T-helper 2 cell (primary cell): ENCODE measurements at places on chromosomes 2 and 18.

DNA sequence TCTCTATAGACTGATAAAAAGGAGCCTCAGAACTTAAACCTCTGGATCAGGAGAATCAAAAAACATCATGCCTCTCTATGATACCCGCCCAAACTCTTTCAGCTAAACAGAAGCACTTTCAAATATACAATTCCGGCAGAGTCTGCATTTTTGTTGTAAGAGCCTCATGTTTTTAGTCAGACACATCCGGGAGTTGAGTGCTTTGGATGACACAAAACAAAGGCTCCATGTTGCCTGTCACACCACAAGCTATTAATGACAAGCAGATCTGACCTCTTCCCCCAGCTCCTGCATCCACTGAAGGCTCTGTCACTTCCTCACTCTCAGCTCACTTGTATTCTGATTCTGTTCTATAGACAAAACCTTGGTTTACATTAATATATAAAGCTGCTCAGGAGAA, 33.2 kb downstream of the SLC38A11 start:
- no peak for DNase-seq

- DNase-seq = no peak
Measured at GRCh38 chr2:133200684-133201421, 367.4 kb downstream of the NCKAP5 start.

DNA sequence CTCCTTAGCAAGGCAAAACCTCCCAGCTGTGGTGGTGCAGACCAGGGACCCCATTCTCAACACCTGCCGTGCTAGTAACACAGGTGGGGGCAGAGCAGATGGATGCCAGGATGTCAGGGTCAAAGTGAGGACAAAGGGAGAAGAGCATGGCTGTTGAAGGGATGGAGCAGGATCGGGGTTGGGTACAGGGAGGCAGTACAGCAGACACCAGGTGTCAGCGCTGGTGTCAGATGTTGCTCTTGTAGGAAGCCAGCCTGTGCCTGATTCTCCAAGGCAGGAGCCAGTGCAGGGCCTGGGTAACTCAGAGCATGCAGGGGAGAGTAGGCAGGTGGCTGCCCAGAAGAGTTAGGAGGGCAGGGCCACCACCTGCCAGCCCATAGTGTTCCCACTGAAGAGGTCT, 222.1 kb upstream of the SPRED2 start:
- no peak for DNase-seq

DNA sequence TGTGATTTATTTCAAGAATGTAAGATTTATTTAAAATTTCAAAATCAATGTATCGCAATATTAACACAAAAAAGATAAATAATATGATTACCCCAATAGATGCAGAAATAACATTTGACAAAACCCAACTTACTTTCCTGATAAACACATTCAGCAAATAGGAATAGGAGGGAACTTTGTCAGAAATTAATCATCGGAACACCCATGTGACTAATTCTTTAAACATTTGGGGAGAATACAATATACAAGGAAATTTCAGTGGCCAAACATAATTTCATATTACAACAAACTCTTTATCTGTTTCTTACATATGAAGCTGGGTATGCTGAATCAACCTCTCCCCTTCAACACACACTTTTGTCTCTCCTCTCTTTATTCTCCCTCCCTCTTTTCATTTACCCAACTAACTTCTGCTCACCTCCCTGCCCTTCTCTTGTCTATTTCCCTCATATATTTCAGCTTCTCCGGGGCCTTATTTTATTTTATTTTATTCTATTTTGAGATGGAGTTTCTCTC, 309.6 kb upstream of the CNTNAP5 start:
- DNase-seq = no peak

DNA sequence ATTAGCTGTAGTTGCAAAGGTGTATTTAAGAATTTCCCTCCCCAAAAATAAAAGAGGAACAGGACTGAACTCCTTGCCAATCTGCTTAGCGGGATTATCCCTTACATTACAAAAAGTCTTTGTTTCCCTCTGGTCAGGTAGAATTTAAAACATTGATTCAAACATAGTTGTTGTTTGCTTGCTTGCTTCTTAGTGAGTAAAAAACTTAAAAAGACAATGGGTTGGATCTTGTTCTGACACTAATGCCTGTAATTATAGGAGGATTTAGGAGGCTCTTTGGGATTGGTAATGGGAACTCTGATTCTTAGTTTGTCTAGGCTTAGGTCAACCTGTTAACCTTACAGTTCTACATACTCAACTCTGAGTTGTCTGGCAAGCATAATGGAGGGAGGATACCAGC, 3.7 kb upstream of the CEBPZOS start:
- no peak for DNase-seq

DNA sequence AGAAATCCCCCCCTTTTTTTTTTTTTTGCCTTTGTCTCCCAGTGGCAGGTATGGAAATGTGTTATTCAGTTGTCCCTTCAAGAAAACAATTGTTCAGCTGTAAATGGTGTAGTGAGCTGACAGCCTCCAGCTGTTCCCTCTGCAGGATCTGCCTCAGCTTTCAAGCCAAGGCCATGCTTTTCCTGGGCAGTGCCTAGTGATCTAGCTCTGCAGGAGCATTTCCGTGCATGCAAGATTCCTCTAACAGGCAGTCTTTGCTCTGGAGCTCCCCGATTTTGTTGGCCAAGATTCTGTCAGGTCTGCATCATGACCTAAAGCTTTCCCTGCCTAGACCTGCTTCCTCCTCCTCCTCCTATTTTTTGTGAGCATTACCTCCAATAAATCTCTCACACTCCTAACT, 300.7 kb upstream of the UBE2E3 start:
- DNase-seq = no peak

DNA sequence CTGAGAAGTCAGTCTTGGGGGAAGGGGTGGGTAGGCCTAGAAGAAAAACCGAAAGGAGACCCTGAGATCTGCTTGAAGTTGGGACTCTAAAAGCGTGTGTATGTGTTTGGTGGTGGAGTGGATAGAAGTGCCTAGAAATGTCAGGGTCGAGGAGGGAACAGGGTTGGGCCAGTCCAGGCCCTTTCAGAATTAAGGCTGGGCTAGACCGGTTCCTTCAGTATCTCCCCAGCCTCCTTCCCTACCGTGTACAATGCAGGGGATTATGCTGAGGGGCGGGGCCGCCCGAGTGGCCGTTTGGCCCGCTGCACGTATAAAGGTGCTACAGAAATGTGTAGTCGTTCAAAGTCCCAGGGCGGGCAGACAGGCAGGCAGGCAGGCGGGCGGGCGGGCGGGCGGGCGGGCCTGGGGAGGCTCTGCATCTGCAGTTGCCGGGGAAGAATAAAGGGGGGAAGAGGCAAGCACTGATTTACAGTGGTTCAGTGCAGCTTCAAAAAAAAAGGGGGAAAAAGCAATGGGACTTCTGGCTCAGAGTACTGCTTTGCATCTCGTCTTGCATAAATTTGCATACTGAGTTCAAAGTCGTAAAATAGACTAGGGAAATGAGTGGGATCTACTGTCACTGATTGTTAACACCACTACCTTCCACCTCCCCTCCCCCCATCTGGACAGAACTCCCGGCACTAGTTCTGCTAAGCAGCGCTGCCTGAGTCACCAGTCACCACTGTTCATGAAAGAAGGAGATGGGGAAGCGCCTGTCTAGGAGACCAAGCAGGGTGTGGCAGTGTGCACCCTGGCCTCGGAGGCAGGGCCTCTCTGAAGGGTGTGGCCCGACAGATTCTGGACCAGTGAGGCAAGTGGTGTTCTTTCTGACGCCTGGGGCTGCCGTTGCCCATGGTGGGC, 3.6 kb downstream of the IGFBP2 start:
- no peak for DNase-seq

GRCh38 chr2:151908204-151908882, 80.1 kb upstream of the ARL5A start:
- no peak for DNase-seq

GRCh38 chr2:26938399-26939118, 31.9 kb upstream of the MAPRE3 start:
- DNase-seq = no peak

DNA sequence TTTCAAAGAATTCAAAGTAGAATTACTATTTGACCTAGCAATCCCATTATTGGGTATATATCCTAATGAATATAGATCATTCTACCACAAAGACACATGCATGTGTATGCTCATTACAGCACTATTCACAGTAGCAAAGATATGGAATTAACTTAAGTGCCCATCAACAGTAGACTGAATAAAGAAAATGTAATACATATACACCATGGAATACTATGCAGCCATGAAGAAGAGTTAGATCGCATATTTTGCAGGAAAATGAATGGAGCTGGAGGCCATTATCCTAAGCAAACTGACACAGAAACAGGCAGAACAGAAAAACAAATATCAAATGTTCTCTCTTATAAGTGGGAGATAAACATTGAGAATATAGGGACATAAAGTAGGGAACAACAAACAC, 519.2 kb upstream of the REG3G start:
- DNase-seq = no peak

DNA sequence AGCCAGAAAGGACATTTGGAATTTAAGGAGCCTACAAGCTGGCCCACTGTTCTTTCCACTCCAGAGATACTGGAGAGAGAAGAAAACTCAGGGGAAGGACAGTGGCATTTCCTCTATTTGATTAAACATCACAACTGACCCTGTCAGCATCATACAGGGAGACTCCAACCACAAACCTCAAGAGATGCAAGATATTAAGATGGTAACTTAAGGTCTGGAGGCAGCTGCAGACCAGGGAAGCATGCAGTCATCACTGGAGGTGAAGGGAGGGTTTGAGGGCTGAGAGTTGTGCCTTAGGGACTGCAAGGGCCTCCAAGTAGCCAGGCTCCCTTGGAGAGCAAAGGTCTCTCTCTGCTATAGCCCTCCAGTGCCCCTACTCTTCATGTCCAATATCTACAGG, 67.4 kb downstream of the RNF152 start:
- no peak for DNase-seq

DNA sequence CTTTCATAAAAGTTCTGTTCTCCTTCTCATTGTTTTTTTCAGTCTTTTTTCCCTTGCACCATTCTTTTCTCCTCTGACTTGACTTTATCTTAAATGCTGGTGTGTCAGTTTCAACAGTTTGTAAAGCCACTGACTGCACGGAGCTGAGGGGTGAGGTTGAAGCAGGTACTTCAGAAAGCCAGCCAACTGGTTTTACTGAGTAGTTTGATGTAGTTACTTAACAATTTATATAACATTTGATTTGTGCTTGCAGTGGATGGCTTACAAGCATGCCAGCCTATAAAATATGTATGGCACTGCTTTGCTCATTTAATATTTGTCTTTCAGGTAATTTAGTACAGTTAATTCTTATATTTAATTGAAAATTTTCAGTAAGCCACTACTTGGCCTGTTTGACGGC, 55.4 kb downstream of the FAM171B start:
- no peak for DNase-seq

DNA sequence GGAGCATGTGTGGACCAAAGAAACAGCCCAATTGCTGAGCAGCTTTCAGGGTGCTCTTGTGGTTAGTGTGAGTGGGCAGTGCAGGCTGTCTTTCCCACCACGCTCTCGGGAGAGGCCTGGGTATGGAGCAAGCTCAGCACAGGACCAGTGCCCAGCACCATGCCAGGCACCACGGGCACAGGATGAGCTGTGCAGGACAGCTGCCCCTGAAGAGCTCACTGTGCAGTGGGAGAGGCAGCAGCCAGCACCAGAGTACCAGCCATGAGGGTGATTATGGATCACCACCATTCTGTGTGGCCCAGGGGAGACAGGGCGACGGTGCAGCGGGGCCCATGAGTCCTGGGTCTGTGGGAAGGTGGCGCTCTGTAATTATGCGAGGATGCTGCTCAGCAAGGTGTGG, 29.7 kb upstream of the FAHD2A start:
- DNase-seq = no peak

- DNase-seq = peak; percentile 33
Measured at GRCh38 chr2:233165895-233166661, 85.4 kb upstream of the ATG16L1 start.

DNA sequence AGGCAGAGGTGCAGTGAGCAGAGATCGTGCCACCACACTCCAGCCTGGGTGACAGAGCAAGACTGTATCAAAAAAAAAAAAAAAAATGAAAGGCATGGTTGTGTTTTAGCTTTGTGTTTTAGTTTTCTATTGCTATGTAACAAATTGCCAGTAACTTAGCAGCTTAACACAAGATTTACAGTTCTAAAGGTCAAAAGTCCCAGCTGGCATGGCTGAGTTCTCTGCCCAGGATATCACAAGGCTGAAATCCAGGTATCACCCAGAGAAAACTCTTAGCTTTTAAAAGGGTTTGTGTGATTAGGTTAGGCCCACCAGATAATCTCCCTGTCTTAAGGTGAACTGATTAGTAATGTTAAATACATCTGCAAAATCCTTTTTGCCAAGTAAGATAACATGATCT, 107.7 kb upstream of the YPEL5 start:
- no peak for DNase-seq

DNA sequence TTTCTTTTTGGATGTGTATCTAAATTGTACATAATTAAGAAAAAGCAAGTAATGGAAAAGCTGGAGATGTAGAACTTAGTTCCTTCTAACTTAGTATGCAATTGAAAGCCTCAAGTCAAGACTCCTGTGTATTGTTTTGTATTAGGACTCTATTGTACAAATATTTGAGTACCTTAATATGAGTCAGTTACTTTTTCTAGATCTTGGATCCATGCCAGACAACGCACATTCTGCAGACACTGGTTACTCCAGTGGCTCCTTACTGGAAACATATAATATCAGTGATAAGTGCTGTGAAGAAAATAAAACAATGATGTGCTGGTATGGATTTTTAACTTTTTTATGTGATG, 1.5 kb downstream of the SLC39A10 start:
- peak; percentile 59 for DNase-seq

- no peak for DNase-seq
Measured at GRCh38 chr18:66168685-66169235, 417.9 kb downstream of the CDH7 start.

GRCh38 chr2:16626497-16626896, 39.1 kb downstream of the CYRIA start:
- DNase-seq = no peak

- no peak for DNase-seq
Measured at GRCh38 chr18:35055726-35056125, 14.5 kb downstream of the MAPRE2 start.

DNA sequence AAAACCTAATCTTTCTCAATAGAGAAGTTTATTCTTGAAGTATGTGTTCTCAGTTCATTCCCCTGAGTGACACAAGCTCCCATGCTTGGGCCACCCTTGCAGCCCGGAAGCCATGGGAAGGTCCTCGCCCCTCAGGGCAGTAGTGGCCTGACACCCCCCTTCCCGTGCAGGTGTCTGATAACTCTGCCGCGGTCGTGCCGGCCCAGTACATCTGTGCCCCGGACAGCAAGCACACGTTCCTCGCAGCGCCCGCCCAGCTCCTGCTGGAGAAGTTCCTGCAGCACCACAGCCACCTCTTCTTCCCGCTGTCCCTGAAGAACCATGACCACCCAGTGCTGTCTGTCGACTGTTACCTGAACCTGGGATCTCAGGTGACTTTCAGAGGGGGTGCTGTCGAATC, 32.4 kb downstream of the NTSR2 start:
- no peak for DNase-seq
